ENCODE measurements at places on chromosomes 16 and 17.

DNA sequence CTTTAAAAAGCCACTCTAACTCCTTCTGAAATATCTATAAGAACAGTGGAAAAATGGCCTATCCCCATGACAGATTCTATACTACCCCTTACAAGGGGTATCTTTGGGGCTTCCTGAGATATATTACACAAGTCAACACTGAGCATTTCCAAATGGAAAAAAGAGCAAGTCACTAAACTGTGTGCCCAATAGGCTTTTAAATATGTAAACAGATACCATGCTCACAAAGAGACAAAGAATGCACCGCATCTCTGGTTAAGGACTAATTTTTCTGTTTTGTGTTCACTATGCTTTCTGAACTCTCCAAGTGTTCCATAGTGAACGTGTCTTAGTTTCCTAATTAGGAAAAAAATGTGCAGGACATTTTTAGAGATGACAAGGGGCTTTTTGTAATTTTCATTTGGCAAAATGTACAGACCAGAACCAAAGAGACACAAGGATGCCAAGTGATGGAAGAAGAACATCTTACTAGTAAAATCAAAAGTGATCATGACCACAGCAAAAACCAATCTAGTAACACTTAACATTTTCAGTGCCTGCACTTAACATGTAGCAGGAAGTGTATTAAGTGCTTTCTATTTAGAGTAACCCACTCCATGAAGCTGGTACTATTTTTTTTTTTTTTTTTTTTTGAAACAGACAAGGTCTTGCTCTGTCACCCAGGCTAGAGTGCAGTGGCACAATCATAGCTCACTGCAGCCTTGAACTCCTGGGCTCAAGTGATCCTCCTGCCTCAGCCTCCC is 21.5 kb downstream of the MYH11 start:
- DNase-seq = no peak

- no peak for DNase-seq
Measured at GRCh38 chr17:61878984-61879612, 15.8 kb upstream of the BRIP1 start.

- DNase-seq = no peak
Measured at GRCh38 chr16:57406881-57407280, 2.3 kb downstream of the CCL17 start.

DNA sequence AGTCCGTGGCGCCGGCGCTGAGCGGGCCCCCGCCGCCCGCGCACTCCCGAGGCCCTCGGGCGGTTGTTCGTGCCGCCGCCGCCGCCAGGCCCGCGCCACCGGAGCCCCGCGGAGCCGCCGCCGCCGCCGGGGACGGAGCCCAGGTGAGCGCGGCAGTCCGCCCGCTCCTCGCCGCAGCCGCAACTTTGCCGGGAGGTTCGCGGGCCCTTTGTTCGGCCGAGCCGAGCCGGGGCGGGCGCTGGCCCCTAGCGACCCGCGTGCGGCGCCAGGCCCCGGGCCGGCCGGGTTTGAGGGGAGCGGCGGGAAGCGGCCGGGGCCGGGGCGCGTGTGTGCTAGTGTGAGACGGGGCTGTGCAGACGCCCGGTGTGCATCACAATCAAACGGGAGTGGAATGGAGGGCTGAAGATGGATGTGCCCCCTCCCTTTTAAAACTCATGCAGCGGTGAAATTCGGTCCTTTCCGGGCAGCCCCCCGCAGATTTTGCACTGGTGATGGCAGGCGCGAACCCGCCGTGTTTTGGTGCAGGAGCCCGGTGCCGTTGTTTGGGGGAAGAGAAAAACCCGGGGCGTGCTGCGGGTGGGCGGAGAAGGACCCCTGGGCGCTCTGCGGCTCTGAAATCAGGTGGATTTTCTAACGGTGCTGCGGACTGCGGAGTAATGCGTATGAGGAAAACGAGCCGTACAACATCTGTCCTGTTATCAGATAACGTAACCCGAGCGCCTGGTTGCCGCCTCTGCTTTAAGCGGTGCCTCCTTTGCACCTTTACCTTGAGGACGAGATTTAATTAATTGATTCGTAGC is 823 bp downstream of the TNRC6C start:
- no peak for DNase-seq

- no peak for DNase-seq
Measured at GRCh38 chr17:9473711-9474110, 101.9 kb downstream of the STX8 start.

- DNase-seq = no peak
Measured at GRCh38 chr16:55297910-55298479, 26.0 kb upstream of the IRX6 start.

GRCh38 chr16:80666378-80667250 is 125.8 kb downstream of the DYNLRB2 start:
- DNase-seq = no peak
